ENCODE measurements at places on chromosomes 12 and 14.

- DNase-seq: no peak
Measured at GRCh38 chr14:103164779-103165178, 41.5 kb downstream of the TNFAIP2 start.

- DNase-seq: no peak
Measured at GRCh38 chr14:77917491-77918201, 117.7 kb downstream of the ADCK1 start.

GRCh38 chr14:19800282-19801117 is 3.1 kb upstream of the OR4N2 start:
- no peak for DNase-seq

- DNase-seq: no peak
Measured at GRCh38 chr12:110813285-110813684, 33.5 kb upstream of the CCDC63 start.

- no peak for DNase-seq
Measured at GRCh38 chr12:21416511-21417121, 20.8 kb upstream of the PYROXD1 start.

GRCh38 chr12:76532520-76532919 is 27.1 kb downstream of the OSBPL8 start:
- no peak for DNase-seq

- DNase-seq: no peak
Measured at GRCh38 chr12:21305661-21306060, 29.1 kb downstream of the SLCO1A2 start.

GRCh38 chr12:4388662-4389061 is 9.2 kb upstream of the FGF23 start:
- no peak for DNase-seq

DNA sequence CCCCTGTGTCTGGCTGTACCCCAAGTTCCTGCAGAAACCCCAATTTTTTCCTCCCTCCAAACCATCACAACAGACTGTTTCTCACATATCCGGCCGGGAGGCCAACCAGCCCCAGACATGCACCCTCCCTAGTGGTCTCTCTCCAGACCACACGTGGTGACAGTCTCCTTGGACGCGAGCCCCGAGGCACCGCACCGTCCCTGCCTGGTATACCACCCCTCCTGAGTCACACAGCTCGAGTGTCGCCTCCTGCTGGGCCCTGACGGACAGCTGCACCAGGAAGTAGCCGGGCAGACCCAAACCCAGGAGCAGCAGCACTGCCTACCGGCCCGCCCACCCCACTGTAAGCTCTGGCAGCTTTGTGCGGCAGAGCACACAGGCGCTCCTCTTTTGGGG is 97.4 kb downstream of the RFLNA start:
- DNase-seq: no peak

- no peak for DNase-seq
Measured at GRCh38 chr12:101115326-101115725, 94.7 kb downstream of the SLC5A8 start.

DNA sequence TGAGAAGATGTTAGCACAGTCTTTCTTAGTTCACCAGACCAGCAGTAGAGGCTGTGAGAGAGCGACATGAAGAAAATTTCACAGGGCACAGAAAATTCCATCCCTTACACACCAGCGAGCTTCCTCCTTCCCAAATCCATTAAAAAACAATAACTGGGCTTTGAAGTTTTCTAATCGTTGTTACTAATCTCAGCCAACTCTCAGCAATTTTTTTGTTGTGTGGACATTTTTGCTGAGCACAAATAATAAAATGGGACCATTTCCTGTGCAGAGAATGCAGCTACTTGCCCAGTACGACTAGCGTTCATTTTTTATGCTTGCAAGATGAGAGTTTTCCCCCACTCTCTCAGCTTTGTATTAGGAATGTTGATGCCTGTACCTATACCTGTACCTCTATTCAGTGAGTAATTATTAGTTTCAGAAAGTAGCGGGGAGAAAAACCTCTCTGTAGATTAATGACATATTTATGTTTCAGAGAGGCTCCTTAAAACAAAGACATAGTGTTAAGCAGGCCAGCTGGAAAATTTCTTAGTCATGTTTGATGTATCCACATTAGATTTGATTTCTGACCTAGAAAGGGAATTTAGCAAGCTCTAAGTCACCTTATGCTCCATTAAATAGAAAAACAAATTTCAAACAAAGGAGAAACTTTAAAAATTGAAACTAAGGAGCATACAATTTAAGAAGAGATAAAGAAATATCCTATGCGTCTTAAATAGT is 146.5 kb downstream of the SRGAP1 start:
- DNase-seq: no peak

DNA sequence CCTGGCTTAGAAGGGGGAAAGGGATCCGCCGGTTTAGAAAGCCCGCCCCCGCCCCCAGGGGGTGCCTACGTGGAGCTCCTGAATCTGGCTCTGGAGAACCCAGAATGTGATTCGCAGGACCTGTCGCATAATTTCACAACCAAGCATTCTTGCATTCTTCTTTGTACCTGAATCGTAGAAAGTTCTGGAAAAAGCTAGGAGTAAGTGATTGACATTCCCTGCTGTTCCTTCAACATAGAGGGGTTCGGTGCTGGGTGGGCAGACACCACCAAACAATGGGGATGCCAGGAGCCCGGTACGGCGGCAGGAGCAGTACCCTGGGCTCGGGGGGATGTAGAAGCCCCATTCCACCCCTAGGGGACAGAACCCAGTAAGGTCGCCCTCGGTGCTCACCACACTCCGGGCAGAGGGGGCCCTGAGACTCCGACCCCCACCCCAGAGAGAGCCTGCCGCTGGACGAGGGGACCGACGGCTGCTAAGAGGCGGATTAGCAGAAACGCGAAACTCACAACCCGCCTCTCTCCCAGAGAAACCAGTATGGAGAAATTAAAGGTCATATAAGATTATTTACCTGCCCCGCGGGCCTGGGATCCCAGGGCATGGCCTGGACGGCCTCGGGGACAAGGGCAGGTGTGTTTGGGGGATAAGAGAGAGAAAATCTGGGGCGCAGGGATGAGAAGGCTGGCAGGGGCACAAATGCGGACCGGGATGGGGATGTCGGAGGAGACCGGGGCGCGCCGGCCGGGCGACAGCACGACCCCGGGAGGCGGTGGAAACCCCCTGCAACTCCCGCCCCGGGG is 520 bp downstream of the CSRP2 start:
- no peak for DNase-seq

- DNase-seq: no peak
Measured at GRCh38 chr14:62886461-62886860, 158.8 kb downstream of the KCNH5 start.

- DNase-seq: peak; percentile 27
Measured at GRCh38 chr12:50049254-50050118, 7.9 kb upstream of the ASIC1 start.

DNA sequence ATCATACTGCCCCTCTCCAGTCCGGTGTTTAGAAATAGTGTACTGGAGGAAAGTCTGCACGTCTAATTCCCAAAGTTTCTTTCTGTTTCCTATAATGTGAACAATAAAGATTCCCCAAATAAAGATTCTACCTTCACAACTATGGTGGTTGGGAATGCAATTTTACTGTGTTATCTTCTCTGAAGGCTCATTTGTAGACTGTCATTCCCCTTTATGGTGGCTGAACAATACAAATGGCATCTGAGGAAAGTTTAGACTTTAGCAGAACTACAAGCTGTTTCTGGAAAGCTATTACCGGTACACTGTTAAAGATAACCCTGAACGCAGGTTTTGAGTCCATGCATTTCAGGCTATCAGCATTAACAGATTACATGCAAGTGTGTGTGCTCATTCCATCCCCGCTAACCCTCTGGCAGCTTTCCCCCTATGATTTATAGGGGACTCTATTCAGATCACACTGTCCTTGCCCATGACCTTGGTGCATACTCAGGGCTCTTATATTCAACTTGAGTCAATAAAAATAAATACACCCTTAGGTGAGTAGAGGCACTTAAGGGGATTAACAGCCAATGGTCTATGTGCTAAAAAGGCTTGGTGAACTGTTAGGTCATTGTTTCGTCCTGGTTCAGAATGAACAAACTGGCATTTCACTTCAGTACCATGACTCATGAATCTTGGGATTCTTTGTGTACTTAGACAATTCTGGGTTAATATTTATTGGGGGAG is 60.7 kb upstream of the PYGL start:
- DNase-seq: no peak

DNA sequence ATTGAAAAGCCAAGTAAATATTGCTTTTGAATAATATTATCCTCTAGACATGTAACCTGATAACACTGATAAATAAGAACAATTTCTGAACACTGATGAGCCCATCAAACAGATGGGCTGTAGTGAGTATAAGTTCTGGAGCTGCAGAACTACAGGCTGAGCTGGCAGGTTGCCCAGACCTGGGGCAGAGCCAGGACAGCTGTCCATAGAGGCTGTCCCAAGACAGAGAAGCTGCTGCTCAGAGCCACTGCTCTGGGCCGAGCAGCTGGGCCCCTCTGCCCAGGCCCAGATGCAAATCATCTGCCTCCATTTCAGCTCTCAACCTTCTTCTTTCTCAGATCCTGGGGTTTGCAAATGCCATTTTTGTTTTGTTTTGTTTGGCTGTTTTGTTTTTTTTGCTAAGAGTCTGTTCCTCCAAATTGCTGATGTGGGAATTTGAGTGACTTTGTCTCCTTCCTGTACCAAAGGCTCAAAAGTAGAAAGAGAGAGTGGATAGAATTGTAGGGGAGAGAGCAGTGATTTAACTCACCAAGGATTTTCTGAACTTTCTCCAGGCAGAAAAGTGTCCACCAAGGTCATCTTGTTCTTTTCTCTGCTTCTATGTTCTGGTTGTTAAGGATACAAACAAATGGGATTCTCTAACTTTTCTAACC is 4.0 kb upstream of the TESPA1 start:
- peak; percentile 91 for DNase-seq

DNA sequence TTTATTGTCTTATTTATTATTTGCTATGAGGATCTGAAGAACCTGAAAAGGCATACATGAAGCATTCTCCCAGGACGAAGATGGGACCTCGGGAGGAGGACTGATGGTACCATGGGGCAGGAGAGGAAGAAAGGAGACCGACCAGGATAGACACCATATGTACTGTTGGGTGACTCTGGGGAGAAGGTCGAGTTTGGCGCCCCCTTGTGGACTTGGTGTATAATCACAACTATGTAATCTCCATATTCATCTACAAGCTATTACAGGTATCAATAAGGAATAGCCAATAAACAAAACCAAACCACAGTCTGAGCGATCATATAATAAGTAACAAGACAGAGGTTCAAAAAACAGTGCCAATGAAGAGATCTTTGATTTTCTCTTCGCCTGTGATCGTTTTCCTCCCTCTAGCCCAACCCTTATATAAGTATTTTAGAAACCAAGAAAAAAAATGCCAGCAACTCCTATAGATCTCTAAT is 139.1 kb downstream of the SPTSSA start:
- peak; percentile 80 for DNase-seq

- peak; percentile 21 for DNase-seq
Measured at GRCh38 chr14:91396959-91397815, 20.4 kb downstream of the CCDC88C start.

GRCh38 chr14:61334197-61334701 is 12.9 kb downstream of the PRKCH start:
- DNase-seq: no peak

DNA sequence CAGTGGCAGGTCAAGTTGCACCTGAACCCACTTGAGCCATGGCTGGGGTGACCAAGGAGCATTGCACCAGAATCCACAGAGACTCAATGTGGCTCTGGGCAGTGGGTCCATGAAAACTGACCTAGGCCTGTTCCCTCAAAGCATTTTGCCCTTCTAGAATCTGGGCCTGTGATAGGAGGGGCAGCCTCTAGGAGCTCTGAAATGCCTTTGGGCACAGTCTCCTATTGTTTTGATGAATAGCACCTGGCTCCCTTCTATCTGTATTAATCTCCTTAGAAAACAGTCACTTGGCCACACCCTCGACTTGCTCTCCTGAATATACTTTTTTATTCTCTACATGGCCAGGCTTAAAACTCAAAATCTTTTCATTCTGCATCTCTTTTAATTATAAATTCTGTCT is 14.1 kb upstream of the KRAS start:
- no peak for DNase-seq

GRCh38 chr14:65854215-65854614 is 441.7 kb downstream of the FUT8 start:
- DNase-seq: no peak

GRCh38 chr12:53994264-53995001 is 5.5 kb upstream of the HOXC9 start:
- DNase-seq: no peak

- DNase-seq: no peak
Measured at GRCh38 chr14:58607952-58608317, 29.8 kb upstream of the DACT1 start.

DNA sequence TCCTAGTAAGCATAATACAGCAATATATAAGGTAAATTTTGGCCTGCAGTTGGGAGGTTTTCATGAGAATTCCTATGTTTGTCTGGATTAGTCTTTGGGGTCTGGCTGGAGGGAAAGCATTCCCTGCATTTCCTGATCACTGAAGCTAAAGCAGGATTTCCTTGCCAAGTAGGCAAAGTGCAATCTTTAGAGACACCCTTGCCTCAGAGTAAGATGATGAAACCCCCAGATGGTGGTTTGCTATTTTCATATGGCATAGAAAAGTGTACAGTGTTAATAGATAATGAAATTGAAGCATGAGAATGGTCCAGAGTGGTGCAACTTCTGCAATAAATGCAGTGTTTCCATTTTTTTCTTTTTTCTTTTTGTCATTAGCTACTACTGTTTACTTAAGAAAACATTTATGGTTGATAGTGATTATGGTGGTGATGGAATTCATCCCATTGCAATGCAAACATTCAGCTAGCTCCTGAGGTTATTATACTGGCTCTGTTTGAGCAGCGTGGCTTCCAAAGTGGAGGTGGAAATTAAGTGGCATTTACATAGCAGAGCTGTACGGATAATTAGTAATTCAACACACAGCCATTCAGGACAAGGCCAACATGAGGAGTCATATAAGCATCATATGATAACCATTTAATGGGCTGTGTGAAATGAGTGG is 276.3 kb downstream of the DUSP6 start:
- no peak for DNase-seq

- peak; percentile 67 for DNase-seq
Measured at GRCh38 chr14:102085948-102086708, 716 bp downstream of the HSP90AA1 start.

- no peak for DNase-seq
Measured at GRCh38 chr14:24179294-24179960, 7.5 kb downstream of the REC8 start.

DNA sequence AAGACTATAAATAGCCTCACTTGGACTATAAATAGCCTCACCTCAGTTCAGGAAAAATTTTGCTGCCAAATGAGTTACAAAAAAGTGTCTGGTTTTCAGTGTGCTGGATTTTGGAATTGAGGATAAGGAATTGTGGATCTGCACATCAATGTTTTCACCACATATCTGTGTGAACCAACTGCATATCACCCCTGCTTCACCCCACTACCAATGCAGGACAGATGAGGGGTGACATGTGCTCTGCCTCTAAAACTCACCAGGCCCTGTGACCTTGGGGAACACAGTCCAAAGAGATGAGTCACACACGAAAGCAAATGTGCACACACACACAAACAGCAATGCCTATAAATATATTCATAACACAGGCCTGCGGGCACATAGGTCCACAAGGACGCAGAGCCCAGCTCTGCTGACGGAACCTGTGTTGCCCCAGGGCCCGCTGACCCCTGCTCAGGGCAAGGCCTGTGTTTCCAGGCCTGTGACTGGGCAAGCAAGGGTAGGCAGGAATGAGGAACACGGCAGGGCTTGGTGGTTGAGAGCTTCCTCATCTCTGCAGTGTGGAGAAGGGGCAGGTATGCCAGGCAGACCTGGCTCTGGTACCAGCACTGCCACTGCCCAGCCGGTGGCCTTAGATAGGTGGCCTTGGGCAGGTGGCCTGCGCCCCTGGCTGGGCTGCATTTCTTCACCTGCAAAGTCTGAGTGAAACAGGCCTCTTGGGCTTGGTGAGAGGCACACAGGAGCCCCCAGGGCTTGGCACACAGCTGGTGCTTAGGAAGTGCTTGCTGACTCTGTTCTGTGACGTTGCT is 82.4 kb downstream of the ARL6IP4 start:
- DNase-seq: no peak
